Stimulated activated CD8-positive, alpha-beta memory T cell treated with anti-CD3 and anti-CD28 coated beads, Interleukin-15, amount 100 ng/mL, for 4 hours (primary cell): ENCODE measurements at places on chromosomes 16 and 17.

DNA sequence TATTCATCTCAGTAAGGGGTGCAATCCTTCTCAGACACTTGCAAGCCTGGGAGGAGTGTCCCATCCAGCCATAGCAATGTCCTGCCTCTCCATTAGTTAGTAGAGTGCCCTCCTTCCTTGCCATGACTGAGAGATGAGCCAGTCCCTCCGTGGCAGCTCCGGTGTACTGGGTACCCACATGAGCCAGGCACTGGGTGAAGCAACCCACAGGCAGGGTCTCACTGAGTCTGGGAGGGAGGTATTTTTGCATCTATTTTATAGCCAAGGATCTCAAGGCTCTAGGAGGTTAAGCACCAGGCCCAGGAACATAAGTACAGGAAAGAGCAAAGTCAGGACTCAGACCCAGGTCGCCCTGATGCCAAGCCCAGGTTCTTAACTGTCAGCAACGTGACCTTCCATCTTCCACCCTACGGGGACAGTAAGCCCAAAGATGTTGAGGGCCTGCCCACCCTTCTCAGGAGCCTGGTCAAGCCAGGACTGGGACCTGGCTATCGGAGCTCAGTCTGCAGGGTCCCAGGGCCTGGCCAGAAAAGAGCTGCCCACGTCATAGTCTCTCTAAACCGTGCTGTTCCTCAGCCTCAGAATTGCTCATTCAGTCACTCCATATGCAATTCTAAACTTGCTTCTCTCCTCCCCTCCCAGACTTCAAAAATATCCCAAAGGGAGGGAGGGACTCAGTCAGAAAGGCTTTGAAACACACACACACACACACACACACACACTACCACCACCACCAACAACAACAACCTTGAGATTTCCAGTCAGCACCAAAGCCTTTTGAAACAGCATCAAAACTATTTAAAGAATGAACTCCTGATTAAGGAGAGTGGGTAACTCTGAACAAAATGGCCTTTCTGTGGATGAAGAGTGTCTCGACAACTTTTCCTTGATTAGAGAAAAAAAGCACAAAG lies 16.6 kb downstream of the NOS2 start:
- no peak for DNase-seq

DNA sequence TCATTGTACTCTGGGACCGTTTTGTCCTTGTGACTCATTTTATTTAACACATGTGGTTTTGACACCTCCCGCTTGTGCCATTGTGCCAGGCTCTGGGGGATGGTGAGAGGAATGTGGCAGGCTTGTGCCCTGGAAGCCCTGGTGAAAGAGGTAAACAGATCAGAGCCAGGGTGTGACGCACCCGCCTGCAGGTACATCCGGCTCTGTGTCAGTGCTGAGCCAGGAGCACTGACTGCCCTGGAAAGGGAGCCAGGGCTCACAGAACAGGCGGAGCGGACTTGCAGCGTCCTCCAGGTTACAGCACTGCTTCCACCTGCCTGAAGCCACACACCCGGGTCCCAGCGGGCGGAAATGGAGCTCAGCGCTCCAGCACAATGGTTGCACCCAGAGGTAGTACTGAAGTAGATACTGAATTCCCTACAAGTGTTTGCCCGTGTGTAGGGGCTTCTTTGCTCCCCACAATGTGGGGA lies 30.6 kb downstream of the CDRT15 start:
- DNase-seq = peak; percentile 66

DNA sequence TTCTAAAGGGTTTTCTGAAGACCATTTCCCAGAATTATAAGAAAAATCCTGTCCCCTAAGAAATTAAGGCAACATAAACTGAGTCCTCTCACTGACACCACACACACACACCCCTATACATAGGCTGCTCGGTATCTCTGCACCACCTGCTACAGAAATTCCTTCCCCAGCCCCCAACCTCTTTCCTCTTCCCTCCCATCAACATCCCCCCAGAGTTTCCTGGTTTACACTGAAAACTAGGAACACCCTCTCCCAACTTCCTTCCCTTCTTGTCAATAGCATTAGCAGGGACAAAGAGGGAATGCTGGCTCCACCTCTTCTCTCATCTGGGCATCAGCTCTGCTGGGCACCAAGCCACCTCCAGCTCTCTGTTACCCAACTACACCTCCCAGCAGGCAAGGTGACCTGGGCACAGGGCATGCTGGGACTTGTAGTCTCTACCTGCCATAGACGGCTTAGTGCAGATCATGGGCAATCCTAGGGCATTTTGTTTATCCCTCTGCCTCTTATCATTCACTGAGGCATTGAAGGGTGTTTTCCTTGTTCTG lies 15.7 kb downstream of the CAVIN1 start:
- DNase-seq = no peak

DNA sequence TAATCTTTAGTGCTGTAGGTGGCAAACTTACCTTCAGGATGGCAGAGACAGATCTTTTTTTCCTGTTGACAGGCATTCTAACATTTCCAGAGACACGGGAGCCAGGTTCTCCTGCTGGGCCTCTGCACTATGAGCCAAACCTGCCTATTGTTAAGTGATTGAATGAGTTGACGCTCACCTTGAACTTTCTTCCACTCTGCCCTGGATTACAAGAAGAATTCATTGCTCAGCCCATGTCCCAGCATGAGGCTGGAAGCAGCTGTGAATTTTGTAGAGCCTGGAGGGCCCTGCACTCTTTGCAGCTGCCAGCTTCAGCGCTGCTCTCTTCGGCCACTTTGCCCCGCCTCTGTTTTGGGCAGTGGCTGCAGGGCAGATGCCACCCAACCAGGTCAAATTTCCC lies 9.4 kb upstream of the SLC7A5 start:
- no peak for DNase-seq

DNA sequence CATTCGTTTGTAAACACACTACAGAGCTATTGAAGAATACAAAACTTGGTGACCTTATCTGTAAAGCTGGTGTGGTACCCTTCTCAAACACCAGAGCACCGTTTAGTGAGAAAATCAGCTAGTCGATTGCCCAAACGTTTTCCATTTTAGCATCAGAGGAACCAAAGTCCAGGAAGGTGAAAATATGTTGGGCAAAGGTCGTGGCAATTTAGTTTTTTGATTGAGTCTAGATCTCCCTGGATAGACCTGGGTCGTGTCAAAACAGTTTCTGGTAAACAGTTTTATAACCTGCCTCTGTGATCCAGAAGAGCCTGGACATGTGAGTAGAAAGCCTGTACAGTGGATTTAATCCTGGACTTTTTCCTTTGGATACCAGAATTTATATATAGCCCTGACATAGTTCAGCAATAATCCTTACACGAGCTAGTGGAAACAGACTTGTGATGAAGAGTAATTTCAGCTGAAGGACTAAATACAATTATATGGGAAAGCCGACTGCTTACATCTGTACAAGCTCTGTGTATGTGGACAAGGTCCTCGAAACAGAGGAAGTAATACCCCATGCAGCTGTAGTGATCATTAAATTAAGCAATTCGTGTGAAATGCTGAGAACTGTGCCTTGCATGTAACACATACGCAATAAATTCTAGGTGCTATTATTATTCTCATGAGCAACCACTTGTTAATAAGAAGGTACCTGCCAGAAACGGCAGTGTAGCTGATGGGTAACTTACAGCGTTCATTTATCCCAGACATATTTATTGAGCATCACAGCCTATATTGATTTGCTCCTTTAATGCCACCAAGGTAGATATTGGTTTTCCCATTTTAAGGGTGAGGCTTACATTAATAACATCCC lies 72.5 kb downstream of the MAP2K6 start:
- no peak for DNase-seq

- no peak for DNase-seq
Observed at GRCh38 chr17:76657505-76658241, 14.1 kb upstream of the ST6GALNAC1 start.

GRCh38 chr17:50194140-50194933 lies 7.1 kb downstream of the COL1A1 start:
- no peak for DNase-seq

DNA sequence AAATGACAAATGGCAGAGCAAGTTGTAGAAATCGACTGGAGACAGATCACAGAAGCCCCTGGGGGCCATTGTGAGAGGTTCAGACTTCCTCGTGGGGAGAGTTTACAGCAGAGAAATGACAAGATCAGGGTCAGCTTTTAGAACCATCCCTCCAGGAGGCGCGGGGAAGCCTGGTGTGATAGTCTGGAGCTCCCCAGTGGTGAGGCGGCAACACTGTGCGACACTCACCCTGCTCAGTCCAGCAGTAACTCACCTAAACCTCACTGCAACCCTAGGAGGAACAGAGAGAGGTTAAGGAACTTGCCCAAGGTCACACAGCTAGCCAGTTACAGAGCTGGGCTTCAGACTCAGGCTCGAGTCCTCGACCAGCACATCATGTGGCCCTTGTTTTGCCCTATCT lies 123.4 kb upstream of the IRX3 start:
- no peak for DNase-seq
